ENCODE measurements at places on chromosomes 3 and 15.

- no peak for DNase-seq
These were observed 74.0 kb upstream of the TERB2 start for GRCh38 chr15:44882499-44882968.

DNA sequence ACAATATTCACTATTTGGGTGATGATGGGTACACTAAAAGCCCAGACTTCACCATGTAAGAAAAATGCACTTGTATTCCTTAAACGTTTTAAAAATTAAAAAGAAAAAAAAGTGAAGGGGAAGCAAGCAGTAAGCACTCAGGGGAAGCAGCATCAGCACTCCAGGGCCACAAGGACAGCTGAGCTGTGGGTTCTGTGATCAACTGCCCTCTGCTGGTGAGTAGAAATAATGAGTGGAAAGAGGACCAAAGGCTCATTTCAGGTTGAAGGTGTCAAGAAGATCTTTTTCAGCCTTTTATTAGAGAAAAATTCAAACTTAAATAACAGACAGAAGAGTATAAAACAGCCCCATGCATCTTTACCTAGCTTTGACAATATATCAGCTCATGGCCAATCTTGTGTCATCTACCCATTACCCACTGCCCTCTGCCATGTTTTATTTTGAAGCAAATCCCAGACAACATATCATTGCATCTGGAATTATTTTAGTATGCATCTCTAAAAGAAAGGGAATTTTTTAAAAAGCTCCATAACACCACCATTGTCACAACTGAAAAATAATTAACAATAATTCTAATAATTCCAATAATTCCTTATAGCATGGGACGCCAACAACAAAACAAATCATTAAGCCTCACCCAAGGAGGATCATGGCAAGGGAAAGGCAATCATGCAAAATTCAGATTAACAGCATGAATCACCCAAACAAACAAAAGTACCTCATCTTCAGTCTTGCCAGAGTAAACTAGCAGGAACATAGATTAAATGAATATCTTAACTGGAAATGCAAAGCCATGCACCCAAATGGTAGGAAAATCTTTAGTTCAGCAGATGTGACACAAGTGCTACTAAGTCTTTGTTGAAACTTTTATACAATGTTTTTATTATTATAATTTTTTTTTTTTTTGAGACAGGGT is 42.5 kb downstream of the TAMM41 start:
- no peak for DNase-seq

GRCh38 chr3:30084971-30085403 is 521.4 kb upstream of the TGFBR2 start:
- DNase-seq, result no peak

GRCh38 chr15:52183562-52184173 is 7.5 kb downstream of the GNB5 start:
- DNase-seq, result no peak

GRCh38 chr3:184761075-184761841 is 49.4 kb upstream of the MAGEF1 start:
- DNase-seq, result no peak

GRCh38 chr3:122587572-122587971 is 10.1 kb downstream of the PARP15 start:
- DNase-seq, result no peak

- no peak for DNase-seq
These were observed 33.8 kb upstream of the GYG1 start for GRCh38 chr3:148957586-148957985.

- DNase-seq, result no peak
These were observed 119.3 kb upstream of the SLC24A5 start for GRCh38 chr15:48001393-48002039.

DNA sequence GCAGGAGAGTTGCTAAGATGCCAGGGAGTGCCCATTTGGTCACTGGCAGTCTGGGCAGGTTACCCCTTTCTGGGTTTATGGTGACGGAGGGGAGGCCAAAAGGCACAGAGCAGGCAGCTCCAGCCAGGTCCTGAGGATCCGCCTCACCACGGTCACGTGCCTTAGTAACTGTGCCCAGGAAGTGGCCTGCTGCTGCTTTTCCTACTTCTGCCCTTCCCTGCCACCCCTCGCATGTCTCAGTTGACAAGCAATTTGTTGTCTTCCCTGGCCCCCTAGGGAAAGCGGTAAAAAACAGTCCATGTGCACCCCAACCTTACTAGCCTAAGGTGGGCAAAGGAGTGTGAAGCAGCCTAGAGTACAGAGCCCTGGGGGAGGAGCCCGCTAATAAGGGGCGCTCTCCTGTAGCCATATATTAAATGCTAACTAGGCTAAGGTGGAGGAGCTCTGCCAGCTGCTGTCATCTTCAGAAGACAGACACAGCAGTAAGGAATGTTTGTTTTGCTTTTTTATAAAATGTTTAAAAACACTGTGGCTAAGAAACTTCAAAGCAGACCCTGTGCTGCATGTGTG is 9.1 kb upstream of the LIPH start:
- no peak for DNase-seq

All from sigmoid colon (tissue), 7 donors.